Small intestine (tissue), 16 donors: ENCODE measurements at places on chromosomes 12 and 14.

GRCh38 chr12:126950266-126950665 lies 1316.7 kb upstream of the TMEM132C start:
- DNase-seq, result no peak

- DNase-seq, result no peak
Measured at GRCh38 chr12:114683709-114684097, 272 bp downstream of the TBX3 start.

- DNase-seq, result no peak
Measured at GRCh38 chr12:57524814-57525614, 2.4 kb downstream of the MBD6 start.

DNA sequence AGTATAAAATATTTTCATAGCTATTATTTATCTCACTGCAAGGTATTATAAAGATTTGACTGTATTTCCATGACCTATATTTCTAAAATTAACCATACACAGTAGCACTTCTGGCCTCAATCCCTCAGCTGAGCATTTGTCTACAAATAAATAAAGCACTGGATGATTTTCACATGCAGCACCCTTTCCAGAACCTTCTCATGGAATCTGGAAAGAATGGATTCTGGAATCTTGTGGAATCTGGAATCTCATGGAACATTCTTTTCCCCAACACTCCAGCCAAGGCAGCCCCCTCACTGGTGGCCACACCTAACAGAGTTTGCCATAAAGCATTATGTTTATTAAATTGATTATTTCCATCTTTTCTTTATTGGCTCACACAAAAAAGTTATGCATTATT lies 199.2 kb downstream of the MSRB3 start:
- DNase-seq, result no peak

DNA sequence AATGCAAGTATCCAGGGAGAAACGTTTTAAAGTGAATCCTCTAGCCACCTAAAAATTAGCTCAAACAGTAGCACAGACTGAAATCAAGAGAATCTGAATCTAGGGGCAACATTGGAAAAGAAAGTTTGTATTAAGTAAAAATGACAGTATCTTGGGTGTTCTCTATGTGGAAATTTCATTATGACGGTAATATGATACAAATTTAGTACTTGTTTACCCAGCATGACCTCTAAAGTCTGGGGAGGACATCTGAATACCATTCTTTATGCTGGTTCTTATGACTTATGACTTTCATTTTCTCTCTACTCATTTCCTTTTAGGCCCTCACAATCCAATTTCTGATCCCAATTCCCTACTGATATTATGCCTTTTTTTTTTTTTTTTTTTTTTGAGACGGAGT lies 14.0 kb downstream of the GTSF1 start:
- no peak for DNase-seq

GRCh38 chr12:47721431-47721973 lies 3.8 kb downstream of the ENDOU start:
- no peak for DNase-seq

DNA sequence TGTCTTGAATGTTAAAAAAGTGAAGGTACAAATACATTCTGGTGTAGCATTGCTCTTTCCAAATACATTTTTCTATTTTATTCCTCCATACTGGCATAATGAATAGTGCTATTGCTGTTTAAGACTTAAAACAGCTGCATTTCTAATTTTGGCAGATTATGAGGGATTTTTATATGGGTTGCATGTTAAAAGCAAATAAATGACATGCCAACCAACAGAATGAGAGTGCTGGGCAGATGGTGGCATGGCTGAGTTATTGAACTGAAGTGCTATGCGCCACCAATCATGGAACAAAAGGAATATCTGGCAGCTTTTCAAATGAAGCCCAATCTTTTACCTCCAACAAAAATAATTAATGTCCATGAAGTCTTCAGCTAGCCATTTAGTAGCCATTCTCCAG lies 215.0 kb downstream of the PRKD1 start:
- no peak for DNase-seq
